Esophagus mucosa (tissue), 1 donor: ENCODE measurements at places on chromosomes 16 and 17. TPM values are rescaled to one million over a fixed set of nuclear protein-coding genes. Genes with fewer than 3 reads are reported as not detected.

Gene PRSS36
- 1.5 TPM for total RNA-seq

Gene SLFN5
- 25.0 TPM for total RNA-seq

Gene VTN
- 0.60 TPM for total RNA-seq

Gene SLC38A8
- not detected for total RNA-seq

Gene MT3
- total RNA-seq, result not detected

Gene COPS3
- total RNA-seq, result 69.3 TPM

Gene CFAP97D1
- not detected for total RNA-seq

Gene MYH13
- total RNA-seq, result 0.16 TPM

Gene PLXDC1
- total RNA-seq, result 3.1 TPM

Gene EXOC3L1
- total RNA-seq, result 1.4 TPM

Gene KRT222
- 0.20 TPM for total RNA-seq

Gene EVPLL
- 5.3 TPM for total RNA-seq

Gene KRT27
- total RNA-seq, result not detected

Gene PPP1R1B
- 1.6 TPM for total RNA-seq

Gene CLEC18C
- total RNA-seq, result 0.44 TPM

Gene KRTAP3-2
- not detected for total RNA-seq

Gene HAGHL
- 2.7 TPM for total RNA-seq

Gene PPY
- total RNA-seq, result not detected

Gene OVCA2
- total RNA-seq, result 32.3 TPM

Gene C17orf78
- total RNA-seq, result not detected

Gene CA4
- total RNA-seq, result 0.36 TPM

Gene RAD51D
- total RNA-seq, result 6.3 TPM

Gene SERPINF2
- total RNA-seq, result 2.7 TPM

Gene KRT12
- total RNA-seq, result not detected

Gene SDR42E2
- total RNA-seq, result not detected

Gene PYY
- total RNA-seq, result not detected

Gene PDE6G
- total RNA-seq, result not detected

Gene DYNLRB2
- total RNA-seq, result not detected

Gene LDAF1
- 62.3 TPM for total RNA-seq

Gene COX6A2
- 0.48 TPM for total RNA-seq

Gene CHD9NB
- 2.2 TPM for total RNA-seq

Gene NAGS
- total RNA-seq, result 2.4 TPM

Gene KRT17
- 380 TPM for total RNA-seq

Gene SLC16A13
- 11.8 TPM for total RNA-seq

Gene MMP15
- total RNA-seq, result 4.6 TPM

Gene MON1B
- total RNA-seq, result 29.0 TPM

Gene FOXN1
- total RNA-seq, result 14.8 TPM

Gene TAT
- 0.24 TPM for total RNA-seq

Gene C1QTNF8
- total RNA-seq, result not detected

Gene DPEP3
- 0.08 TPM for total RNA-seq

Gene MYL11
- total RNA-seq, result 2.2 TPM

Gene CLEC3A
- not detected for total RNA-seq

Gene GGT6
- 41.6 TPM for total RNA-seq

Gene CRYBA1
- not detected for total RNA-seq

Gene ARHGAP23
- total RNA-seq, result 148 TPM

Gene HOXB1
- total RNA-seq, result 0.24 TPM

Gene HS3ST2
- 0.12 TPM for total RNA-seq
